ENCODE measurements at places on chromosomes 16 and 17. TPM values are rescaled to one million over a fixed set of nuclear protein-coding genes. Genes with fewer than 3 reads are reported as not detected.

DNA sequence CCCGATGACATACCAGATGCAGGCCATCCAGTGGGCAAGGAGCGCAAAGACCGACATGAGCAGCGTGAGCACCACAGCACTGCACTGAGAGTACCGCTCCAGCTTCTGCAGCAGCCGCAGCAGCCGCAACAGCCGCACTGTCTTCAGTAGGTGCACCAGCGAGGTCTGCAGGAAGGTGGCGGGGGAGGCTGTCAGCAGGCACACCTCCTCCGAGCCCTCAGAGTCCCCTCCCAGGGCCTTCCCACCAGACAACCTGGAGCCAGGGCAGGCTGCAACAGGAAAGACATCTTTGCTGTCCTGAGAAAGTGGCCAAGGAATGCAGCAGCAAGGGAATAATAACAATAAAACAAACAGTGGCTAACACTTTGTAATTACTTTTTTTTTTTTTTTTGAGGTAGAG, 9.1 kb downstream of the KCNH4 start:
- DNase-seq, result no peak

RNF112 gene
- total RNA-seq, result 21.5 TPM

GRCh38 chr16:28277537-28278388, 14.6 kb upstream of the SBK1 start:
- peak; percentile 75 for DNase-seq

GRCh38 chr17:57138030-57138911, 53.2 kb downstream of the AKAP1 start:
- DNase-seq, result no peak

GRCh38 chr17:79936641-79937381, 97.6 kb upstream of the CBX4 start:
- DNase-seq, result no peak

DNA sequence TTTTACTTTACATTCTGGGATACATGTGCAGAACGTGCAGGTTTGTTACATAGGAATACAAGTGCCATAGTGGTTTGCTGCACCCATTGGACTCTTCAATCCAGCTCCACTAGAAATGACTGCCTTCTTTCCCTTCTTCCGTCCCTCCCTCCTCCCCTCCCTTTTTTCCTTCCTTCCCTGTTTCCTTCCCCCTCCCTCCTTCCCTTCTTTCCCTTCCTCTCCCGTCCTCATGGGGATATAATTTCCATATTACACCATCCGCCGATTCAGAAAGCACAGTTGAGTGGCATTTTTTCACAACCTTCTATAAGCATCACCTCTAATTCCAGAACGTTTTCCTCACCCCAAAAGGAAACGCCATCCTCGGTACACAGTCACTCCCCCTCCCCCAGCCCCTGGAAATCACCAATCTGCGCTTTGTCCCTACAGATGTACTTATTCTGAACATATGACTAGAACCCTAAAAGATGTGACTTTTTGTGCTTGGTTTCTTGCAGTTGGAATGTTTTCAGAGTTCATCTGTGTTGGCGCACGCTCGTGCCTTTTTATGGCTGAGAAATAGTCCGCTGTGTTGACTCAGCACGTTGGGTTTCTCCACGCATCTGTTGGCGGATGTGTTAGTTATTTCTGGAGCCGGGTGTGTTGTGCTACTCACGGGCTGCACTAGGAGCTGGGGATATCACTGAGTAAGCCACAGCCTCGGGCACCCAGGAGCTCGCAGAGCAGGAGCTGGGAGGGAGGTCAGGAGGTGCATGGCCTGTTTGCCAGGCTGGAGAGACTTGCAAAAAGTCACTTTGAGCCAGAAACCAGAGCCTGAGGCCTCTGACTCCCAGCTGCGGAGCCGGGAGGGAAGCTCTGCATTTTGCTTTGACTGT, 336.4 kb downstream of the SEC14L1 start:
- DNase-seq, result peak; percentile 99
